ENCODE measurements at places on chromosomes 12 and 14. TPM values are rescaled to one million over a fixed set of nuclear protein-coding genes. Genes with fewer than 3 reads are reported as not detected.

DNA sequence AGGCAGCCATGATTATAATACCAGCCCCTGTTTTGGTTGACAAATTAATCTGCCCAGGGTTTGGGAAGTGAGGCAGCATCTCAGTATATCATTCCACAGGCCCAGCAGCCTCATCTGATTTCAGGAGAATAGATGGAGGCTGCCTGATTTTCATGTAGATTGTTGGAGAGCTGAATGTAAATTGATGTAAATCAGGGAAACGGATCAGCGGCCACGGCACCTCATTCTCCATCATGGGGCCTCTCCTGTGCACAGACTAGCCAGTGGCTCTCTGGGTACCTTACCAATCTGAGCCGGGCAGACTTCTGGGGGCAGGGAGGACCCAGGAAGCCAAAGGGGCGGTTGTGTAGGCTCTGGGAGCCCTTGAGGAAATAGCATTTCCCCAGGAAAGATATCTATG, 63.7 kb upstream of the GSC start:
- DNase-seq, result no peak

GRCh38 chr12:45989287-45989686, 1.1 kb downstream of the SCAF11 start:
- DNase-seq, result no peak

DNA sequence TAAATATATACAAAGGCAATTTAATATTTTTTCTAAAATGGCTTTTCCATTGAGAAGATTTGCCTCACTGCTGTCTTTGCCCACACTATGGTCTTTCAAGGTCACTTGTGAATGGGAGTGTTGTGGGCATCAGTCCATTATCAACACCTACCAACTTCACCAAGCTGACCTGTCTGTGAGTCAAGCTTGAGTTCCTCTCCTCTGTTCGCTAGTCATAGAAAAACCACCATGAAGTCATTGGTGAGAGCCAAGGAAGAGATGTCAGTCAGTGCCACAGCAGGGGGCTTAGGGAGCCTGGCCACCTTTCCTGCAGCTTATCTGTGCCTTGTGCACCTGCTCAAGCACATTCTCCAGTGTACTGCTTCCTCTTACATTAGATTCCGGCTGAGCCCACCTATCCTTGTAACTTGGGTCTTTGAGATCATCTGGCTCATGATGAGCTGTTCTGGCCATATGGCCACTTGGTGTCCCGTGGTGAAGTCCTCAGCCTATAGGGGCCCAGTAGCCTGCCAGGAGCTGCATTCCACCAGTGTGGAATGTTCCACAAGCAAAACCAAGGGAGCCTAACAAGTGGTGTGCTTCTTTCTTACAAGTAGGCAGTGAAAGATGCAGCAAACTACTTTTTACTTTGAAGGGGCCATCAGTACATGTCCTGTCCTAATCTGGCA, 80.8 kb upstream of the C12orf71 start:
- no peak for DNase-seq

DNA sequence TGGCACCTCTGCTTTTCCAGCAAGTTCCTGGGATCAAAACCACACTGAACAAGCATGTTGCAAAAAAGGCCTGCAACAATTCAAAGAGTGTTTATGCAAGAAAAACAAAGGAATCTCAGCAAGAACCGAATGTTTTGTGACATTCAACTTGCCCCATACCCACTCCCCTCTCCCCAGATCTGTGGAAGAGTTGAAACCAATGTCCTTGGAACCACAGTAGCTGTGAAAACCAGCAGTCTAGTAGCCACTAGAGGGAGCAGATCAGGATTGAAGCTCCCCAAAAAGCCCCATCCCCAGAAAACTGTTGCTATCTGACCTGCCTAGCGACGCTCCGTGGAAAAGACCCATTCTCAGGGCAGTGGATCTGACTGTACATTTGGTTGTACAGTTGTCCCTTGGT, 27.1 kb downstream of the PRKAB1 start:
- no peak for DNase-seq

- peak; percentile 69 for DNase-seq
Observed at GRCh38 chr14:70188659-70189455, at the start of gene SLC8A3. Gene SLC8A3, minus strand, starts transcription at chr14:70188951. Its CDS starts 20,529 bp downstream, at chr14:70168422.

DNA sequence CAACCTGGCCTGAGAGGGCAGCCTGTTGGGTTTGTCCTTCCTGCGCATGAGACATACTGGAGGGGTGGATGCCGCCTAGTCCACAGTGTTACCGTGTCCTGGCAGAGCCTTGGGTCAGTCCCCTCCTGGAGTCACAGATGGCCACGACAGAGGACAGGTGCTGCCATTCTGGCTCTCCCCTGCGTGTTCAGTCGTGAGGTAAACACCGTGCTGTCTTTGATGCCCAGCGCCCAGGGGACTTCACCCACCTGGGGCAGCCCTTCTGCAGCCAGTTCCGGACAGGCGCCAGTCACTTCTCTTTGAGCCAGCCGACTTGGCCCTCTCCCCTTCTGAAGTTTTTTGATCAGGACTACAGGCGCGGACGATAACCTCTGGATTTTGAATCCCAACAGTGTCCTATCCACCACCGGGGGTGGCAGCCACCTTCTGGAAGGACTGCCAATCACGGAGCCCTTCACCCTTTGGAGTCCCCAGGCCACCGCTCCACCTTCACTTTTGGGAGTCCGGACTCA, 933.0 kb downstream of the DIO2 start:
- DNase-seq, result no peak

- DNase-seq, result no peak
Observed at GRCh38 chr12:111454716-111455447, 49.2 kb downstream of the SH2B3 start.

- no peak for DNase-seq
Observed at GRCh38 chr12:25434515-25434914, 118.6 kb downstream of the LMNTD1 start.

Gene ARHGEF40
- 64.4 TPM for polyA plus RNA-seq

Gene RNU6-7
- not detected for polyA plus RNA-seq

Gene CCDC196
- not detected for polyA plus RNA-seq

Gene E2F7
- polyA plus RNA-seq, result 3.9 TPM

Gene C12orf42
- polyA plus RNA-seq, result 2.7 TPM

All from muscle of back (tissue), 13 donors.